MV-4-11 (cell line): ENCODE measurements at places on chromosomes 3 and 15.

GRCh38 chr3:181488536-181488935 lies 223.2 kb upstream of the SOX2 start:
- no peak for DNase-seq

DNA sequence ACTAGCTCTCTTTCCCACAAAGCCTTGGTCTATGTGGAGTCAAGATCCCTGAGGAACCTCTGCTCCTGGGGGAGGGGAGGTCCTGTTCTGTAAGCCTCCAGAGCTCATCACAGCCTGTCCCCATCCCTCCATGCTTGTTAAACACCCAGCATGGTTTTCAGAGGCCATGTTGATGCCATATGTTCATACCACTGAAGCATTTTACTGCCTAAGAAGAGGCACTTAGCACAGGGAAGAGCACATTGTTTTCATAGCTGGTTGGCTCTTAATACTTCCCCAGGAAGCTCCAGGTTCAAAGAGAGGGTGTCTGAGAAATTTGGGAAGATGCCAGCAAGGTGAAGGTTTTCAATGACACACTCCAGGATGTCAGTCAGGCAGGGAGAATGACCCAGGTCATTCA lies 25.6 kb downstream of the CPNE4 start:
- no peak for DNase-seq

DNA sequence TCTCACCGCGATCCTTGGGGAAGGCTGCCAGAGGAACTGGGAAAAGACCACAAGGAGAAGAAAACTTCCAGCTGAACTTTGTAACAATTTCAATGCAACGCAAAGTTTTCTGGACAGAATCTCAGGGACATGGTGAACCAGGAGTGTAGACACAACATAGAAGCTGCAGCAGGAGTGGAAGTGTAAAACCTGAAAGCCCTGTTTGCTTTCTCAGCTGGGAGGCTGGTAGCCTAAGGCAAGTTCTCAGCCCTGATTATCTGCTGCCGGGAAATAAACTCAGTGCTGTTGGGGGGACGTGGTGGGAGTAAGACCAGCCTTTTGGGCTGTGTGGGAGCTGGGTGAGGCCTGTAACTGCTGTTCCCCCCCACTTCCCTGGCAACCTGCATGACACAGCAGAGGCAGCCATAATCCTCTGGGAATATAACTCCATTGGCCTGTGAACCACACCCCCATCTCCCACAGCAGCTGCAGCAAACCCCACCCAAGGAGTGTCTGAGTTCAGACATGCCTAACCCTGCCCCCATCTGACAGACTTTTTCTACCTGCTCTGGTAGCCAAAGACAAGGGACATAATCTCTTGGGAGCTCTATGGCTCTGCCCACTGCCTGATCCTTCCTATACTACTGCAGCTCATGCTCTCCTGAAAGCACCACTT lies 106.7 kb downstream of the ZNF621 start:
- DNase-seq = no peak

DNA sequence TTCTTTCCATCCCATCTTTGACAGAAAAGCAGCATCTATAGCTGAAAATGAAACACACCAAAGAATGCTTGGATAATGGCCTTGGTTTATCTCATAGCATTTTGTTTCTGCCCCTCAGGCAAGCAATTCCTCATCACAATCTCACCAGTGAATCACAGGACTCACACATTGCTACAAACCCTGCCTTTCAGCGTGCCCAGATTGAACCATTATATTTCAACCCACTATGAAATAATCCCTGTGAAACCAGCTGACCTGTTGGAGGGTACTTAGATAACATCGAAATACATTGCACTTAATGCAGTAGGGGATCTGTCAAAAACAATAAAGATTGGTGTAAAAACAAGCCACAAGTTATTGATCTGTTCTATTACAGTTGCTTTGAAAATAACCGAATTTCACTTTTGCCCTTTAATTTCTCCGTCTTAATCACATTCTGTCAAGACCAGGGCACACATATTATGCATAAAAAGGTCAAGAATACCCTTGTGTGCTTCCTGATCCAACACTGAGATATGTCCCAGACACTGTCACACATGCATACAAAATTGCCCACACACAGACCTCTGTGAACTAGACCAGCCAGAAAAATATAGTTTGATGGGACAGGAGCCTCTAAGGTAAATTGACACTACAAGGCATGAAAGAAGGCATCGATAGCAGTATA lies 839.8 kb downstream of the NTRK3 start:
- no peak for DNase-seq

DNA sequence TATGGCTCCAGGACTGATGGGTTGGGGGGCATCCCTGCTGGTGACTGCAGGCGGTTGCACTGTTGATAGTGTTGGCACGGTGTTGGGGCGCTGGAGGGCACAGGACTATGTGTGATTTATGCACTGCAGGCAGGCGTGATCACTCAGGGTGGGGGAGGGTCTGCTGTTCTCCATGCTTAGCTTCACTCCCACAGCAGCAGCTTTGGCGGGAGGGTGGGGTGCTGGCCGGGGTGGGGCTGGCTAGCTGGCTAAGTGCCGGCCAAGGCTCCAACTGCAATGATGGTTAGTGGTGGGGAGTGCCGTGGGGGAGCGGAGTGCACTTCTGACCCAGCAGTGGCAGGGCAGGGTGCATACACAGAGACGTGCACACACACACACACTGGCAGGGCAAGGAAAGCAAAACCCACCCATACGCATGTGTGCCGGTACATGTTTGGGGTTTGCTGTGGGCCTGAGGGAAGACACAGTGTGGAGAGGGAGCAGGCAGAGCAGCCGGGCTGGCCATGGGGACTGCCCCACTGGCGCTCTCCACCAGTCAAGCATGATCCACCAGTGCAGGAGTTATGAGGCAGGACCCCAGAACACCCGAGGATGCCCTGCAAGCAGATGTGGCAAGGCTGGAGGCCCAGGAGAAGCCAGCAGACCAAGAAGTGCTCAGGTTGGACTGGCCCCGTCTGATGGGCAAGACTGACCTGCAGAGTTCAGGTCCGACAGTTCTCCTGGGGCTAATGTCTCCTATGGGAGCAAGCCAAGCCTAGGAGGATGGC lies 16.5 kb upstream of the FGF7 start:
- DNase-seq = no peak

- no peak for DNase-seq
These were observed 33.6 kb upstream of the MTMR10 start for GRCh38 chr15:31024979-31025378.

- no peak for DNase-seq
These were observed 952 bp upstream of the HDDC3 start for GRCh38 chr15:90933301-90933700.
